ENCODE measurements at places on chromosomes 5 and 9. TPM values are rescaled to one million over a fixed set of nuclear protein-coding genes. Genes with fewer than 3 reads are reported as not detected.

SLC36A2 gene
- 0.29 TPM for total RNA-seq

- no peak for ATAC-seq
These were observed 234.2 kb downstream of the ZNF608 start for GRCh38 chr5:124512236-124512635.

- ATAC-seq: peak; percentile 89
These were observed 40.1 kb downstream of the DCAF10 start for GRCh38 chr9:37840560-37841194.

DNA sequence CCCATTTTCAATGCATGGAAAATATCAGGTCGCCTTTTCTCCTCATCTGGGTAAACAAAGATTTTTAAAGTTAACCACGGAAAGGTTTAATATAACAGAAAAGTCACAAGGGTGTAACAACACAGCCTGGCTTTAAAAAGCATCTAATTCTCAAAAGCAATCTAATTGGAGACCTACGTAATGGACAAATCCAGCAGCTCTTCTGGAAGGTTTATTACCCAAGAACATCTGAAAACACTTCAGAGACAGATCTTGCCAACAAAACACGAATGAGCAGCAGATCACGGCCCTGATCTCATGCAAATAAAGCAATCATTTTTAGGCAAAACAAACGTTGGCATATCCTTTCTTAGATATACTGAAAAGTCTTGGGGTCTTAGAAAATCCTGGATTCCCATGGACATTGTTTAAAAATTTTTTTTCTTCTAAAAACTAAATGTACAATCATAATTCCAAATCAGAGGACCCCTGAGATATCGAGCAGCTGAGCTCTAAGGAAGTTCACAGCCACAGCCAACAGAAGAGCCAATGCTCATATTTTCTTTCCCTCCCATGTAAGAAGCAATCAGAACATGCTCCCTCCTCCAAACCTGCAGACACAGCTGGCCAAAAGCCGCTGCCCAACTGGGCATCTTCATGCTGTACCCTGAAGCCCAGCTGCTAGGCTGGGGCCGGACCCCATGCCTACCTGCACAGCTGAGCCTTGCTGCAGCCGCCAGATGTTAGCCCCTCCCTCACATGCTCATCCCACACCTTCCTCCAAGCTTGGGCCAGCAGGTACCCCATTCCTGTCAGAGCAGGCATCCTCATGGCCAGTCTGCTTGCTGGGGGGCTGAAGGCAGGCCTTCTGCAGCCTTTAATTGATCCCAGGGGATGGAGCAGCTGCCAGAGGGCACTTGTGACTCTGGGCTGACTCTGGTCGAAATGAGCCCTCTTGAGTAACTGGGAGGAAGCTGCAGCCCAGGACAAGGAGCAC lies 11.2 kb downstream of the ANKS6 start:
- no peak for ATAC-seq

SPACA9 gene
- 5.8 TPM for total RNA-seq
